ENCODE measurements at places on chromosomes 16 and 17. TPM values are rescaled to one million over a fixed set of nuclear protein-coding genes. Genes with fewer than 3 reads are reported as not detected.
A peak's percentile ranks its signal among the peaks of the same experiment; 100 is the strongest.

Gene KCNG4
- not detected for total RNA-seq

Gene OTOP3
- not detected for total RNA-seq

- peak; percentile 79 for DNase-seq
Measured at GRCh38 chr17:45791935-45792334, 7.8 kb downstream of the CRHR1 start.

Gene RND2
- total RNA-seq = 3.0 TPM

GRCh38 chr16:67544844-67545664 is 16.4 kb downstream of the RIPOR1 start:
- no peak for DNase-seq

DNA sequence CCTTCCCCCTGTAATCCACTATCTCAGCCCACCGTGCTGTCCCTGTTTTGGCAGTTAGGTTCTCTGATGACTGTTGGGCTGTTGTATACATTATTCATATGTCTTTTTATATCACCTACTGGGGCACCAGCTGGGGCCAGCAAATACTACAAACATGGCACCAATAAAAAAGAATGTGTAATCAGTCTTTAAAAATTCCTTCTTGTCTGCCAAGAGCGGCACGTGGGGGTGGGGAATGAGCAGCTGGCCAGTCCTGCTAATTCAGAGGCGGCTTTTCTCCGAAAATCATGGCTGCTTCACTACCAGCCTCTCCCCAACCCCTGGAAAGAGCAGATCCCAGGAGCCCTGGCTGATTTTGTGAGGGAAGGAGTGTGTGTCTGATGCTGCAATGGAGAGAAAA is 77.7 kb upstream of the EEF2KMT start:
- DNase-seq = no peak

Gene ARL5C
- total RNA-seq = not detected

Gene ACE
- total RNA-seq = 7.5 TPM

Data from ureter (tissue), 1 donor.